Activated T-cell treated with anti-CD3 and anti-CD28 coated beads, Interleukin-2, amount 50 U/mL, for 1 hour (primary cell): ENCODE measurements at places on chromosomes 12 and 14.

DNA sequence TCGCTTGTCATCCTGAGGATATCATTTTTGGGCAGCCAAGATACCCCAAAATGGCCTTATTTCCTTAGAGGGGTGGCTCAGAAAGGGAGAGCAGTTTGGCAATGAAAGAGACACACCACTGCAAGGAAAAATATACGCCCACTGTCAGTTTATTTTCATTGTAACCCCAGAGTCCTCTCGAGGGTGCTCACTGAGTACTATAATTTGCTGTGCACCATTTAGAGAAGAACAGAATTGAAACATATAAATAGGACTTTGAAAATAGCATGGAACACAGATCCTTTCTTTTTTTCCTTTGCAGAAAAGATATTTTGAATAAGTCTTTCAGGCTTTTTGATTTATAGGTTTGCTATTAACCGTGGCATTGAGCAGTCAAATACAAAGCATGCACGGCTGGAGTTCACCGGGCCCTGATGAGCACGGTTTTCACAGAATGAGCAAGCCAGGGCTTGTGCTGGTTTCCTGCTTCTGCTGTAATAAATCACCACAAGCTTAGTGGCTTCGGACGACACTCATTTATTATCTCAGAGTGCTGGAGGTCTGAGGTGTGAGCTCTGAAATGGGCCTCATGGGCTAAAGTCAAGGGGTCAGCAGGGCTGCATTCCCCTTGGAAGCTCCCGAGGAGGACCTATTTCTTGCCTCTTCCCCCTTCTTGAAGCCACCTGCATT lies 152.3 kb downstream of the ZNF664 start:
- DNase-seq, result no peak

- DNase-seq, result no peak
These were observed 31.4 kb downstream of the ALDH2 start for GRCh38 chr12:111798182-111798581.

- DNase-seq, result no peak
These were observed 17.4 kb downstream of the P2RX4 start for GRCh38 chr12:121227294-121227693.

- DNase-seq, result no peak
These were observed 51.4 kb downstream of the WASHC3 start for GRCh38 chr12:102010265-102010994.

- no peak for DNase-seq
These were observed 1.6 kb downstream of the TMEM179 start for GRCh38 chr14:104602933-104603325.

DNA sequence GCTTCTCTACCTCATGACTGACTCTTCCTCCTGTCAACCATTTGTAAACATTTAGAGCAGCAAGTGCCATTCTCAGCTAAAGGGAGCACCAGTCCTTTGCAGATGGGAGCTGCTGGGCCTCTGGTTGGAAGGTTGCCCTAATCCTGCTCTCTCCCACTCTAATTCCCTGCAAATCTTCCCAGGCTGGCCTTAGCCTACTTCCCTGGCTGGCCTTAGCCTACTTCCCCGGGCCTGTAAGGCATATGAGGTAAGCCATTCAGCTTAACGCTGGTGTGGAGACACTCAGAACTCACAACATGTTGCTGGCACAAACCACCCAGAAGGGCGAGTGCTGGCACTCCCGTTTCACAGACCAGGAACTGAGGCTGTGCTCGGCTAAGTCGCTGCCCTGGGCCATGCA lies 69.0 kb downstream of the CPSF2 start:
- DNase-seq, result no peak

GRCh38 chr14:103101257-103101962 lies 6.9 kb downstream of the EXOC3L4 start:
- no peak for DNase-seq

DNA sequence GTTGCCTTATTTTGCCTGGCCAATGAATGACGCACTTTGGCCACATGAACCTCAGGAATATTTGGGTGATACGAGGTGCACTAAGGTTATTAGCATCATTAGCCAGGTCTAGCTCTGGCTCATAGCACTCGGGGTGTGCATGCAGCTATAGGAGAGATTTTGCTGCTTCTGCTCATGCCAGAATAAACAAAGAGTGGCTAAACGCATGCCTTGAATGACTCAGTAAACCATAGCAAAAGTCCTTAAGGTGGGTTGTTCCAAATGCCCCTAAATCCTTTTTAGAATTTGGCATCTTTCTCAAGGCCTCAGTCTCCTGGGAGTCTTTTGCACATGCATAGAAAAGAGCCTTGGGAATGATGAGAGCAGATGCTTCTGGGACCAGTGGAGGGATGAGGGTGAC lies 343.7 kb upstream of the FKBP4 start:
- no peak for DNase-seq

DNA sequence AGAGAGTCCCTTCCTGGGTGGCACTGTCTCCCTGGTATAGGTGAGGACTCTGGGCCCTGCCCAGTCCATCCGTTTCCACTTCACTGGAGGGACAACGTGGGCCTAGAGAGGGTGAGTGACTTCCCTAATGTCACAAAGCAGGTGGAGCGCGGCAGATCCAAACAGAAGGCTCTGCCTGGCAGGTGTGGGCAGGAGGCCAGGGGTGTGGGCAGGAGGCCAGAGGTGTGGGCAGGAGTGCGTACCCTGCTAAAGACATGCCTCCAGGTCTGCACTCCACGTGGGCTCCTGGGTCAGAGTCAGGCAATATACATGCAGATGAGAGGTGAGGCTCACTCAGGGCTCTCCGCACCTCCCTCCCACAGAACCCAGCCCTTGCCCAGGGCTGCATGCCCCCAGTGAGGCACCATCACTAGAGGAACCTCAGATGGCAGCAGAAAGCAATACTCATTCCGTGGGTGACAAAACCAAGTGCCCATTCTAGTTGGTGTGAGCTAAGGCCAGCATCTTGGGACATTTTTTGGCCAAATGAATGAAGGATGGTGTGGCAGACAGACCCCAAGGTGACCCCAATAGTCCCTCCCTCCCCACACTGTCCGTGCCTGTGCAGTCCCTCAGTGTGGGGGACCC lies 271.6 kb upstream of the RTL1 start:
- DNase-seq, result no peak

- DNase-seq, result peak; percentile 84
These were observed 18.9 kb upstream of the SMUG1 start for GRCh38 chr12:54207539-54208294.

- DNase-seq, result peak; percentile 27
These were observed 82.6 kb upstream of the HMGA2 start for GRCh38 chr12:65741656-65742017.

- DNase-seq, result peak; percentile 71
These were observed 59.9 kb upstream of the FBRSL1 start for GRCh38 chr12:132429946-132430643.

DNA sequence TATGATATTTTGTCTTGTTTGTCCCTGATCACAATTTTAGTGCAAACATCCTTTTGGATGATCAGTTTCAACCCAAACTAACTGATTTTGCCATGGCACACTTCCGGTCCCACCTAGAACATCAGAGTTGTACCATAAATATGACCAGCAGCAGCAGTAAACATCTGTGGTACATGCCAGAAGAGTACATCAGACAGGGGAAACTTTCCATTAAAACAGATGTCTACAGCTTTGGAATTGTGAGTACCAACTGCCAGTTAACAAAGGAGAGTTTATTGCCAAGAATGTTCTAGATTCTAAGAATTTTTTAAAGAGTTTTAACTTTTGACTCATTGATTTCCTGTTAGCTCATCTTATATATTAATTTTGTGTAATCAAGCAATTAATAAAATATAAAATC lies 55.4 kb downstream of the IRAK3 start:
- no peak for DNase-seq

DNA sequence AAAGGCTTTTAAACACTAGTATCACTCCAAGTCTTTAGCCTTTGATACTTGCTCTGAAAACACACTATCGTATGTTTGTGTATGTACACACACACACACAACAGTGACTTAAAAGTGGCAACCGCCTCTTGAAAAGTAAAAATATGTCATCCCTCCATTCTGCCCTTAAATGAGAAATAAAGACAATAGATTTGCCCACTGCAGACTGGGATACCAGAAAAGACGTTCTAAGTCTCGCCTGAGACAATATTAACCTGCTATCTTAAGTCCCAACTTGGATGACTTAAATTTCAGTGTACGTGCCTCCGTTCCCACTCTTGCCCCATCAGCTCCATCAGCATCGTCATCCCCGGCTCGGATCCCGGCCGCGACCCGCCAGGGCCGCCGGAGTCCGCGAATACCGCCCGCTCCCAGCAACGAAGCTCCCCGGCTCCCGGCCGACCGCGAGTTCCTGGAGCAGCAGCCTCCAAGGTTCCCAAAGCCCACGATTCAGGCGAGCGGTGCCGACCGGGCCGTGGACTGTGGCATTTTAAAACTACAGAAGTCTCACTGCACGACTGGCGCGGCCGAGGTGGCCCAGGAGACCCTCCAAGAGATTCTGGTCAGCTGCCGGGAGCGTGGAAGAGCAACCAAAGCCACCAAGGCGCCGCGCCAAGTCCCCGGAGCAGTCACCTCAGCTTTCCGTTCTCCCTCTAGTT lies 2.8 kb upstream of the ARID2 start:
- DNase-seq, result no peak

- no peak for DNase-seq
These were observed 274.5 kb upstream of the LRIG3 start for GRCh38 chr12:59194794-59195193.

DNA sequence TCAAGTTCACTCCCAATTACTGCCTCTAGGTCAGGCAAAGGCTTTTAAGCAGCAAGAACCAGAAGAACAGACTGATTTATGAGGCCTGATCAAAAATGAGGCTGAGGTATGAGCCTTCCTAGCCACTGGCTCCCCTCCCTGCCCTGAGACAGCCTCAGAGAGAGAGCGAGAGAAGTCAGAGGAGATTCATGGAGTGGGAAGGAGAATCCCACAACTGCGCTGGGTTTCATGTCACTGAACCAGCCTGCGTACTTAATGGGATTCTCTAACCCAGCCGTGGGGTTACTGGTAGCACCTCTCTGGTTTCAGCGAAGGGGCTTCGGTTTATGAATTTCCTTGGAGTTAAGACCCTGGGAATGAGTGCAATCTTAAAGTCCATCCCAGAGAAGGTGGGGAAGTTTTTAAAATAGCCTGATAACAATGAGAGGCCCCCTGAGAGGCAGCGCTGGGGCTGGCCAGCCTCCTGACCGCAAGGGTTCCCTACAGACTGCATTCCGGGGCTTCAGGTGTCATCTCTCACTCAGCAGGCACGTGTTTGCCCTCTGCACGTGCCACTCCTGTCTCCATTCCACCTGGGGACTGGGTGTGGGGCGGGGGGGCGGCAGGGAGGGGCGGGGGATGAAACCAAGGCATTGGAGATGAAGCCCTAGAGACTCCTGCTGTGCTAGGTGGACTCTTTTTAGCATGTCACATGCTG lies 6.1 kb upstream of the GPRC5A start:
- DNase-seq, result no peak

DNA sequence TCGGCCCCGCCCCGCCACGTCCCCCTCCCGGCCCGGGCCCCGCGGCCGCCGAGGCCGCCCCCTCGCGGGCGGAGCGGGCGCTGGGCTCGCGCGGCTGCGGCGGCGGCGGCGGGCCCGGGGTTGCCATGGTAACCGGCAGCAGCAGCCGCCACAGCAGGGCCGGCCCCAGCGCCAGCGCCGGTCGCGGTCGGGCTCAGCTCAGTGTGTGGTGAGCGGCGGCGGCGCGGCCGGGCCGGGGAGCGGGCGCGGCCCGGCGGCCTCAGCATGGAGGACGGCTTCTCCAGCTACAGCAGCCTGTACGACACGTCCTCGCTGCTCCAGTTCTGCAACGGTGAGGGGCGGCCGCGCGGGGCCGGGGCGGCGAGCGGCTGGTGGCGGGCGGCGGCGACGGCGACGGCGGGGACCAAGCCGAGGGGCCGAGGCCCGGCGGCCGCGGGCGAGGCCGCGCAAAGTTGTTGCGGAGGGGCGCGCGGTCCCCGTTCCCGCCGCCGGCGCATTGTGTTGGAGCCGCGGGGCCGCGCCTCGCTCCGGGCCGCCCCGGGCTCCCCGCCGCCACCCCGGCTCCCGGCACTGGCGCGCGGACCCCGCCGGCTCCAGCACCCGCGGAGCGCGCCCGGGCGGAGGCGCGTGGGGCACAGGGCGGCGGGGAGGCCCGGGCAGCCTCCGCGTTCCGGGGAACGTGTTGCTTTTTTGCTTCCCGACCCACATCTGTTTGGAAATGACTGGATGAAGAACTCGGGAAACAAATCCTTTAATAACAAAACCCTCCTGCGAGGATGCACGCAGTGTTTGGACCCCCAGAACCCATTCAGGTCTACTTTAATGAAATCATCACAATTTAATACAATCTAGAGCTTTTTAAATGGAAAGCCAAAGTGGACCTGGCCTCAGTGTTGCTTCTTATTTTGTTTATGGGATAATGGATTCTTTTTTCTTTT lies at the start of gene EML1:
Gene EML1, plus strand, starts transcription at position 201 of the 938 bp plus-strand sequence. Its CDS starts 64 bp downstream, at position 265.
- peak; percentile 79 for DNase-seq

DNA sequence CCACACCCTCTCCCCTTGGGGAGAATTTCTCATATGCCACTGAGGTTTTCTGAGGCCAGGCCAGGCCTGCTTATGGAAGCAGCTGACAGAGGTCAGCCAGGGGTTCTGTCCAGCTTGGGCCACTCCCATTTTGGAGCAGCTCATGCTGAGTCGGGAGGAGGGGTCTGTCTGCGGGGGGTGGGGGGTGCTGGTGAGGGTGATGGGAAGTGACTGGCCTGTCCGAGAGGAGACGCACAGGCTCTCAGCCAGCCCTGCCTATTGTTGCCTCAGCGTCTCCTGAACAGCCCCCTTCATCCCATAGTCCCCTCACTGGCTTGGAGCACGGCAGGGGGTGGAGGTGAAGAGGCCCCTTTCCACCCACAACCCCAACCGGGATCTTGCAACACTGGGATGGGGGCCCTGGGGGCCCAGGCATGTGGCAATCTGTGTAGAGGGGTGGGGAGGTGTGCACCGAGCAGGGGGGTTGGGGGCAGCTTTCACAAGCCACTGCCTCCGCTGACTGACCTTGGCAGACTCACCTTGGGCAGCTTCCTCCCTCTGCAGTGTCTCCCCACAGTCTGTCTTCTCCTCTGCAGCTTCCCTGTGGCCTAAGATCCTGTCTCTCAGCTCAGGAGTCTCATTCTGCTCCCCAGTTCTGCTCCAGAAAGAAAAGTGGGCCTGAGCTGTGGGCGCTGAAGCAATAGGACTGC lies 5.5 kb downstream of the CEBPE start:
- DNase-seq, result no peak

DNA sequence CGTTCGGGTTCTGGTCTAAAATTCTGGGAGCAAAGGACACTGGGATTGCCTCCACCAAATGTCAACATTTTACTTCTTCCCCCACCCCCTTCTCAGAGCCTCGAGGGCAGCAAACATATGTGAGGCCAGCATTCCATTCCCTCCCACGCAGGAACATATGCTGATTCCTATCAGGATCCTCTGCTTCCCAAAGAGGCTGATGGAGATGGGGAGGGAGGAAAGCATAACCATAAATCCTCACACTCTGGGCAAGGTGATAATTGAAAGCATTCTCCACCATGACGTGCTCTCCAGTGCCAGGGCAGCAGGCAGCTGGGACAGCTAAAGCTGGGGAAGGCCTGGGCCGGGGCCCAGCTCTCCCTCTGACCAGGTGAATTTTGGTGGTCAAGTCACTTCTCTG lies 395.0 kb downstream of the ZFP36L1 start:
- DNase-seq, result no peak

GRCh38 chr12:22256605-22257004 lies 77.9 kb downstream of the ST8SIA1 start:
- DNase-seq, result no peak
